ENCODE measurements at places on chromosomes 5 and 9.
A peak's percentile ranks its signal among the peaks of the same experiment; 100 is the strongest.

- DNase-seq: no peak
These were observed 27.6 kb upstream of the DUSP1 start for GRCh38 chr5:172798422-172799215.

GRCh38 chr5:35698047-35698808 is 80.6 kb downstream of the SPEF2 start:
- DNase-seq: no peak

- no peak for DNase-seq
These were observed 28.9 kb downstream of the FAM151B start for GRCh38 chr5:80516826-80517225.

- DNase-seq: no peak
These were observed 68.7 kb downstream of the ACTL7B start for GRCh38 chr9:108786901-108787689.

- no peak for DNase-seq
These were observed 647.8 kb downstream of the TAF11L14 start for GRCh38 chr5:18281947-18282581.

DNA sequence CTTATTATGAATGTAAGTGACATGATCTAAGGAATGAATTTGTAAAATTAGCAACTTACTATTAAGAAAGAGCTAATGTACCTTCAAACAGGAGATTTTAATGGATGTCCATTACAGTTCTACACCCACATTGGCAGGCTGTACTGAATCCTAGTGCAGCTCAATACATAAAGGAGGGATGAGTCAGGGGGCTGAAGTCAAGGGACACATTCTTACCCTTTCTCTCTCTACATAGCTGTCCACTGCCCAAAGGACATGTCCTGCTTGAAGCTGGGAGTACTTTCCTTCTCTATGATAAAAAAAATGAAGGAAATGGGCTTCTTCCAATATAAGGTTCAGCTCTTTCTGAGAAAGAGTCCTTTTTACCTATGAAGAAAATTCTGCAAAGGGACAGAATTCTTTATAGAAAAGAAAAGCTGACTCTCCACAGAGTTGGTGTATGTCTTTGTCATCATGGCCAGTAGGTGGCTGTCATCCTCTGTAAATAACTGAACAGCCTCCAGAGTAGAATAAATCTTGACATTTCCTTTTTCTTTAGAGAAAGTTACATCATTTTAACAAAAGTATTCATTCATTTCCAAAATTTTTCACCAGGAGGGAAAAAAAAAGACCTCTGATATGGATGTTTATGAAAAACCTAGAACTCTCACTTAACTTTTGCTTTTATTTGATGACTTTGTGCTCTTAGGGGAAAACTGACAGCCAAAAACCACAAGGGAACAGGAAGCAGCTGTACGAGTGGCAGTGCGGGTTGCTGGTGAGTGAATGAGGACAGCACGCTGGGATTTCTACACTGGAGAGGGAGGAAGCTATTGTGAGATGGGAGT is 13.1 kb upstream of the IFNA14 start:
- no peak for DNase-seq

DNA sequence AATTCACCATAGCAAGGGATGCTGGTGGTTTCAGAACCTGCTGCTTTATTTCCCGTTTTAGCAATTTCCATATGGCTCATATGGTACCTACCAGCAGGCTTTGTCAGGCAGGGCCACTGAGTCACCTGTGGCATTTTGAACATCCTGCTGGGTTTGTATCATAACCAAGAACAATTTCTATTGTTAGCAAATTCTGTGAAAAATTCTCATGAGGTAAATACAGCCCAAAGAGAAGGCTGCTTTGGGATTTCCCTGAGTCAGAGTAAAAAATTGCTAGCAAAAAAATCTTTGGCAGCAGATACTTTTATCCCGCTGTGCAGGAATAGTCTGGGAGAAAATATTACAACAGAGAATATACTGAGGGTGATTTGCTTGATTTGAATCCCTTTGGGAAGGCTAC is 52.7 kb downstream of the PRR16 start:
- DNase-seq: no peak

- no peak for DNase-seq
These were observed 11.5 kb upstream of the CARD19 start for GRCh38 chr9:93084471-93084881.

DNA sequence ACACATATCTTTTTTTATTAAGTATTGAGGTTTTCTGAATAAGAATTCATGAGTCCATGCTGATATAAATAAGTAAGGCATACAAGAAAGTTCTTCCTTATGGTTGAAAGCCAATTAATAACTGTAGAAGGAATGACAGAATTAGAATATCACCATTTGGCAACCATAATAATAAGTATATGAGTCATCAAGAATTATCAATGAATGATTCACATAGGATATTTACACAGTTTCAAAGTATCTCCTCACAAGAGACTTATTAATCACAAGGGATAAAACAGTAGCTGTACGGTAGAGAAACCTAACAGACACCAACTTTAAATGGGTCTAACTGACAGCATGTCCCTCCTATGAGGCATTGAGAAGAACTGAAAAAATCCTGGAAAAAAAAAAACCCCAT is 161.6 kb downstream of the NR3C1 start:
- DNase-seq: no peak

DNA sequence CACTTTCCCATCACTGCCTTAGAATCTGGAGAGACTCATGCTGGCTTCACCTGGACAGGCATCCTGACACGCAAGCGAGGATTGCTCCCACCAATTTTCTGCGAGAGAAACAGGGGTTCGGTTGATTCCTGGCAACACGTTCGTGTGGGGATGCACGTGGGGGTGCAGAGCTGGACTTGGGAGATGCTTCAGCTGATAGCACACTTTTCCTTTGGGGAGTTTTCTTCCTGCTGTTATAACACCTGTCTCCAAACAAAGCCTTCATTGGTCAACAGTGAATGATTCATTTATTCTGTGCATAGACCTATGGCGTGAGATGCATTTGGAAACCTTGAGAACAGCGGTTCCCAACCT is 50.0 kb downstream of the ROPN1L start:
- no peak for DNase-seq

DNA sequence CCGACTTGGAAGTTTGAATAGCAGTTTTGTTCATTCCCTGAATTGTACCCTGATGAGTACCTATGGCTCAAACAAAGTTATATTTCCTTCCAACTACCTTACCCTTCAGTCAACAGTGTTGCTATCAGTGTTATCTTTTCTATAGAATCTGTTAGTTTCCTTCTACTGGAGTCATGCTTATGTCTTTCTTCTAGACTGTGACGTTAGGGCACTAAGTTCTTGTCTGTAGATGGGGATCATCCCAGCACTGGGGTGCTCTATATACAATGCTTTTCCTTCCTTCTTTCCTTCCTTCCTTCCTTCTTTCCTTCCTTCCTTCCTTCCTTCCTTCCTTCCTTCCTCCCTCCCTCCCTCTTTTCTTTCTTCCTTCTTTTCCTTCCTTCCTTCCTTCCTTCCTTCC is 973.0 kb downstream of the CDH12 start:
- no peak for DNase-seq

DNA sequence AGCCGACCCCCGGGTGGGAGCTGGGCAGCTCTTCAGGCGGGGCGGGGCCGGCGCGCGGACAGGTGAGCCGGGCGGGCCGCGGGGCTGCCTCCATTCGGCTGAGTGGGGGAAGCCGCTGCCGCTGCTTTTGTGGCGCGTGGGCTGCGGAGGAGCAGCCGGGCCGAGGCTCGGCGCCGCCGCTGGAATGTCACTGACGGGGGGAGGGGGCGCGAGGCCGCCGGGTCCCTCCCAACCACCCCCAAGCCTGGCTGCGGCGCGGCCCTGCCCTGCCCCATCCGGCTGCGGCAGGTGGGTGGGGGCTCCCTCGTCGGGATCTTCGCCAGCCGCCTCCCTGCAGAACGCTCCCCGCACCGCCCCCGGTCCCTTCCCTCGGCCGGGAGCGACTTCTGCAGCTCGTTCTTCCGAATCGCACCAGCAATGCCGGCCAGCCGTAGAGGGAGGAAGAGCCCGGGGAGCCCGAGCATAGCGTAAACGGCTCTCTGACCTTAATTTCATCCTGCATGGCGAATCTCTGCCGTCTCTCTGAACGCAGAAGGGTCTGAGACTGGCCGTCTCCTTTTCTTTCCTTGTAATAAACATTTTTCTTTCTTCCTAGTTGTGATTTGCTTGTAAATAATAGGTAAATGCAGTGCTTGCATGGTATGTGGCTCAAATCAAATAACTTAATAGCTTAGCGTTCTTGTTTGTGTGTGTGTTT is 505 bp downstream of the SPTAN1 start:
- DNase-seq: peak; percentile 38

DNA sequence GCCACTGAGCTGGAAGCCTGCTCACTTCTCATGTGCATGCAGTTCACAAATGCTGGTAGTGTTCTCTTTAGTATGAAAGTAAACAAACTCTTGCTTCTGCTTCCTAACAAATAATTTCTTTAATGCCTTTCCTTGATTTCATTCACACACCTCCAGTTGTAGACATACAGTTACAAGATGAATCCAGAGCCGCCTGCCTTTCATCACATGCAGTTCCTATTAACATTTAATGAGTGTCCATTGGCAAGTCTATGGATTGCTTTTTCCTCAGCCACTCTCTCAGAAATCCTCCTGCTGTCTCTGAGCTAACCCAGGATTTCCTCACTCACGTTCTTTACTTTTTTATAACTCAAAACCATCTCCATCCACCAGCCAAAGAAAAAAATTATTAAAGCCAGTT is 408.6 kb downstream of the BNC2 start:
- DNase-seq: no peak

- DNase-seq: no peak
These were observed 26.9 kb downstream of the GALNT12 start for GRCh38 chr9:98834386-98834785.

- no peak for DNase-seq
These were observed 89.5 kb upstream of the SNCAIP start for GRCh38 chr5:122222580-122222979.

DNA sequence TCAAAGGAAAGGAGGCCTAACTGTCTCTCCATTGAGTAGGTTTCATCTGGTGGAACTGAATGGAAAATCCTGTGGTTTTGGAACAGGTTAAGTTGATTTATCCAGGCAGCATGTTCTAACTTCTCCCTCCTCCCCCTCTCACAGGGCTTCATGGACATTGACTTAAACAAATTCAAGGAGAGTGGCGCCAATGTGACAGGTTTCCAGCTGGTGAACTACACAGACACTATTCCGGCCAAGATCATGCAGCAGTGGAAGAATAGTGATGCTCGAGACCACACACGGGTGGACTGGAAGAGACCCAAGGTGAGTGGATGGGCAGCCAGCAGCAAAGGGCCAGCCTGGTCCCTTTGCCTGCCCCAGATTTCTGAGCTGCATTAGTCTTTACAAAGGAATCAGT is 183.9 kb downstream of the GRIA1 start:
- DNase-seq: no peak

DNA sequence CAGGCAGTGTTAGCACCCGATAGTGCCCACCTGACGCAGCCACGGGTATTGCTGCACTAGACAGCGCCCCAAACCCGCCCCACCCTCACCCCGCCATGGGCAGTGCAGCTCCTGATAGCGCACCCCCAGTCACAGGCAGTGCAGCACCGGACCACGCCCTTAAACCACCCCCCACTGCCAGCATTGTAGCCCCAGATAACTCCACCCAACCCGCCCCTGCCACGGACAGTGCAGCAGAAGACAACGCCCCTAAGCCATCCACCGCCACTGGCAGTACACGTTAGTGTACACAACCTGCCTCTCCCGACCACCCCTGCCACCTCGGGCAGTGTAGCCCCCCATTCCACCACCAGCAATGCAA is 825 bp upstream of the PCAT7 start:
- no peak for DNase-seq

- DNase-seq: no peak
These were observed 142.6 kb downstream of the FAM114A2 start for GRCh38 chr5:153896117-153896516.

DNA sequence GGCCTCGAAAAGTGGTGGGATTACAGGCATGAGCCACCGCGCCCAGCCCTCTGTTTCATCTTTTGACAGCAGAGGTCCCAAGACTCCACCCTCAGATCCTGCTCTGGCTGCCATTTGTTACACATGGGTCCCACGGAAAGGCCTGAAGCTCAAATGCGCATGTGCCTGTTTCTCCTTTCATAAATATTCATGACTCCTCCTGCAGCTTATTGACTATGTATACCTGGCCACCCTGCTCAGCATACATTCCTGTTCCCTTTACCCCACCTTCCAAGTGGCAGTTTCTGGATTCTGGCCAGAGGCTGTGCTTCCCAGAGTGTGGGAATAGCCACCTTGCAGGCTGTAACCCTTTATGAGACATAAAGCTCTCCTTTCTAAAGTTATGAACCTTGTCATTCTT is 46.5 kb downstream of the AUH start:
- DNase-seq: no peak

DNA sequence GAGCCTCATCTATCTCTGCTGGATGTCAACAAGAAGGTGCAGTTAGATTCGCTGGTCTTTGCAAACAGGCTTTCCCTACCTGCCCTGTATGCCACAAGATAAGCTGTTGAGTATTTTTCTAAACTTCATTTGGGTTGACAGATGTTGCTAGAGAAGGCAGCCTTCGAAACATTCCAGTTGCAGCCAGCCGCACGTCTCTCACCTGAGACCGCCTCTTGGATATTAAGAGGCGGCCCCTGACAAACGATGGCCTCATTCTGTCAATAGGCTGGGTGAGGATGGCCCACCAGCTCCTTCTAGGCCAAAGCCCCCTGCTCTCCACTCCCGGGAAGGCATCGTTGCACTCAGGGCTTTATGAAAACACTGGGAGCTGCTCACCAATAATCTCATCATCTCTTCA is 181.6 kb downstream of the DAB2IP start:
- no peak for DNase-seq

- DNase-seq: no peak
These were observed 41.0 kb upstream of the SLC12A7 start for GRCh38 chr5:1152771-1153282.

GRCh38 chr5:945691-946551 is 53.2 kb downstream of the TRIP13 start:
- DNase-seq: no peak

DNA sequence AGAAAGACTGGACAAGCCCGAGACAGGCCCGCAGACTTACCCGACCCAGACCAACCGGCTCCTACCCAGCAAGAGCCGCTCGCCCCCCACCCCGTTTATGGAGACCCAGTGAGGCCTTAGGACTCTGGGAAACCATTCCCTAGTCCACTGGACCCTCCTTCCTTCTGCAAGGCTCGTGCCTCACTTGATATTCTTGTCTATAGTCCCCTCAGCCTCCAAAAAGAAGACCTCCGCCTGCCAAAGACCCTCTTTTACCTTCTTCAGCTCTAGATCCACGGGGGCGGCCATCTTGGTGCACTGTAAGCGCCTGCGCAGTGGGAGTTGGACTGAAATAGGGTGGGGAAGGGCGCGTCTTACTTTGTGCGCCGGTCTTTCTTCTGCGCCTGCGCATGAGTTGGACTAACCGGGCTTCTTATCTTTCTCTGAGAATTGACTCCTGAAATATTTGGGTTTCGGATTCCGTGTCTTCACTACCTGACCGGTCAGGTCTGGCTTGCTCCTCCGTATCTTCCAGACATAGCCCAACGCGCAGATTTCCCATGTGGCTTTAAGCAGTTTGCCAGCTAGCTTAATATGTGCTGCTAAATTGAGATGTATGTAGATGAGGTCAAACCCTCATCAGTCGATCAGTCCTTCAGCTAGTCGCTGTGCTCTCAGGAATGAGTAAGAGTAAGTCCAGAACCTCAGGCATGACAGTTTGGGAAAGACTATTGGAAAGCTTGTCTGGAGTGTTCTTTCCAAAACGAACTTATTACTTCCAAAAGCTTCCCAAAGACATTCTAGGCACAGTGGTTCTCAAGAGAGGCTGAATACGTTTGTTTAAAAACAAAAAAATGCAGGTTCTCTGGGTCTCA is at the start of gene PFDN1:
Gene PFDN1 (minus strand): TSS at position 316 of the 854 bp plus-strand sequence. CDS start 28 bp downstream, at position 288.
- DNase-seq: peak; percentile 93

Data from CD4-positive, alpha-beta T cell treated with Interleukin-15 for 4 hours (primary cell).